Keratinocyte (primary cell): ENCODE measurements at places on chromosomes 11 and 22. TPM values are rescaled to one million over a fixed set of nuclear protein-coding genes. Genes with fewer than 3 reads are reported as not detected.

The BTBD18 gene
- not detected in 3 replicates for polyA plus RNA-seq

The TYR gene
- 0.03 TPM in 1 of 3 replicates, not detected in the others for polyA plus RNA-seq

The OR52A1 gene
- not detected in 3 replicates for polyA plus RNA-seq

The MMP1 gene
- polyA plus RNA-seq: 81.5 to 158 TPM (median 107 TPM) in 3 replicates

The TMEM121B gene
- polyA plus RNA-seq: 0.01 to 0.02 TPM in 2 of 3 replicates, not detected in the other

The APOA4 gene
- not detected in 3 replicates for polyA plus RNA-seq

The A4GALT gene
- polyA plus RNA-seq: 1.6 to 4.4 TPM (median 3.0 TPM) in 3 replicates

The BDNF gene
- 0.14 to 0.49 TPM (median 0.35 TPM) in 3 replicates for polyA plus RNA-seq

The DERL3 gene
- polyA plus RNA-seq: 0.01 to 0.42 TPM (median 0.05 TPM) in 3 replicates

The EEF1G gene
- polyA plus RNA-seq: 1,553 to 1,943 TPM (median 1,735 TPM) in 3 replicates

The SLC25A18 gene
- 0.04 TPM in 1 of 3 replicates, not detected in the others for polyA plus RNA-seq

The TMPRSS4 gene
- 0.69 to 1.7 TPM (median 1.2 TPM) in 3 replicates for polyA plus RNA-seq

The C22orf31 gene
- polyA plus RNA-seq: not detected in 3 replicates

The SOX6 gene
- polyA plus RNA-seq: 6.0 to 6.8 TPM (median 6.4 TPM) in 3 replicates

The INS gene
- not detected in 3 replicates for polyA plus RNA-seq

The SMIM35 gene
- not detected in 3 replicates for polyA plus RNA-seq

The MFRP gene
- not detected in 3 replicates for polyA plus RNA-seq

The PRR5L gene
- 14.0 to 20.1 TPM (median 15.7 TPM) in 3 replicates for polyA plus RNA-seq
